ENCODE measurements at places on chromosomes 5 and 9. TPM values are rescaled to one million over a fixed set of nuclear protein-coding genes. Genes with fewer than 3 reads are reported as not detected.

GRCh38 chr9:31336386-31336785 is 1048.1 kb upstream of the ACO1 start:
- no peaks in the 10 kb centered on the region for H3K4me1 ChIP-seq
- no peak overlapping the region for H3K27ac ChIP-seq
- DNase-seq, result no peak

Gene NRARP
- not detected for total RNA-seq

Gene N4BP3
- 0.26 TPM for total RNA-seq

GRCh38 chr9:69554945-69555344 is 117.2 kb downstream of the APBA1 start:
- H3K27me3 ChIP-seq, result no peaks in the 10 kb centered on the region
- H3K27ac ChIP-seq, result no peak overlapping the region
- H3K4me3 ChIP-seq, result no peak overlapping the region

DNA sequence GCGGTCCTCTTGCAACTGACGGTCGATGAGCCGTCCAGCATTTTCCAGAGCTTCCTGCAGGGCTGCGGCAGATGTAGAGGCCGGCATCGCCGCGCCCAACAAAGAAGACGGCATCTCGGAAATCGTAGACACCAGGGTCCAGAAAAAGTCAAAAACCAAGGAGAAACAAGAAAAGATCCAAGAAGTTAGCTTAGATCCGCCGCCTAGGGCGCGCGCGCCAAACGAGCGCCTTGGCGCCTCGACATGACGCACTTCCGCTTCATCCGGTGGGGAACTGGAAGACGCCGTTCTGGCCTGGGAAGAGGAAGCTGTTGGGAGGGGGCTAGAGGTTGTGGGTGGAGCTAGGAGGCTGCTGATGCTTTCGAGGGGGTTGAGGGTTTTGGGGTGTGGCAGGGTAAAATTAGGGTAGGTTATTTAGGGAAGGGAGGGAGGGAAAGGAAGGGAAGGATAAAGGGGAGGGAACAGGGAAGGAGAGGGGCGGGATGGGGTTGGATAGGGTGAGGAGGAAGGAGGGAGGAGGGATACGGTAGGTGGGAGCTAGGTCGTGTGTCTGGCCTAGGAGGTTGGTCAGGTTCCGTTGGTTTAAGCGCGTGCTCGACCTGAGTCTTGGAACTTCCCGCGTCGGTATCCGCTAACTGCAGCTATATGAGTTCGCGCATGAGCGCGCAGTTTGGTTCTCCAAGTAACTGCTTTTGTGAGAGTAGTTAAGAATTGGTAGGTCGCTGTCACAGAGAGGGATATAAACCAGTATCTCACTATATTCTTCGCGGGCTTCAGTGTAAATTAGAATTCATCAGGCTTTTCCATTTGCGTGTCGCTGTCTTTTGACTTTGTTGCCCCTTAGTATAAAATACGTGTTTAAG is at the start of gene NUP155:
TSS of gene NUP155 (minus strand) at position 243 of the 863 bp plus-strand sequence. CDS start at position 114, 129 bp downstream.
- H3K4me3 ChIP-seq, result peak within 1 kb of the TSS; percentile 78
- peak; percentile 96 for DNase-seq

- H3K27me3 ChIP-seq, result peaks cover 30% of the 10 kb centered on the region
- no peak overlapping the region for H3K27ac ChIP-seq
- H3K4me1 ChIP-seq, result no peaks in the 10 kb centered on the region
- no peak for DNase-seq
Measured at GRCh38 chr5:55180016-55180415, 7.0 kb upstream of the CDC20B start.

DNA sequence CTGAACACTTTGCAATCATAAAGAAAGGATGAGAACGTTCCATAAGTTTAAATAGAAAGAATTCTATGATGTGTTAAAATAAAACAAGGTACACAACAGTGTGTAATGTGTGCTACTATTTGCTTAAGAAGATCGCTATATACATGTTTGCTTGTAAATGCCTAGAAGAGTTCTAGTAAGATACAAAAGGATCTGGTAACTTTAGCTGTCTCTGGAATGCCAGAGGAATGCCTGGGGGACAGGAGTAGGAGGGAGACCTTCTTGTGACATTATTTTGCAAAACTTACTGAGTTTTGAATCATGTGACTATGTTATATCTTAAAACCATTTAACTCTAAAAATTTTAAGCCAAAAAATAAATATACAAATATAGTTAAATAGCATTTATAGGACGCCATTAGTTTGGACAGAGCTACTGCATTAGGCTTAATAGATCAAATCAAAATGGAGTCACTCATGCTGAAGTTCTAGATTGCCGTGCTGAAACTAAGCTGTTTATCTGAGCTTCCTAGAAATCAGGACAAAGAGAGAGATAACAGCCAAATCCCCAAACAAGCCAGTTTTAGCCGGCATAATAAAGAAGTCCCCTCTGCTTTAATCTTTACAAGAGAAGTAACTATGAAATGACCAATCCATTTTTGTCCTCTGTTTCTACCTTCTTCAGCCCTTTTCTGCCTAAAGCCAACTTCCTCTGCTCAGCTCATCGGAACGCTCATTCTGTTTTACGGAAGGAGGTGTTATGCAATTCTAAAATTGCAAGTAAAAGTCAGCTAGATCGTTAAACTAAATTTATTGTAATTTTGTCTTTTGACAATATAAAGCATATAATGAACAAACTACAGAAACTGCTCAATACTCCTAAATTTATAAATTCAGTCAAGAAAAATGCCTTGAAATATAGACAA is 44.8 kb downstream of the LIX1 start:
- H3K36me3 ChIP-seq, result no peaks in the 10 kb centered on the region

- no peak overlapping the region for H3K4me3 ChIP-seq
- no peaks in the 10 kb centered on the region for H3K36me3 ChIP-seq
- H3K27me3 ChIP-seq, result no peaks in the 10 kb centered on the region
- H3K4me1 ChIP-seq, result no peaks in the 10 kb centered on the region
Measured at GRCh38 chr9:84823421-84824271, 154.1 kb downstream of the NTRK2 start.

Gene SH3TC2
- 0.26 TPM for total RNA-seq

Data from fibroblast of lung (primary cell).